ENCODE measurements at places on chromosomes 5 and 9.
A peak's percentile ranks its signal among the peaks of the same experiment; 100 is the strongest.

DNA sequence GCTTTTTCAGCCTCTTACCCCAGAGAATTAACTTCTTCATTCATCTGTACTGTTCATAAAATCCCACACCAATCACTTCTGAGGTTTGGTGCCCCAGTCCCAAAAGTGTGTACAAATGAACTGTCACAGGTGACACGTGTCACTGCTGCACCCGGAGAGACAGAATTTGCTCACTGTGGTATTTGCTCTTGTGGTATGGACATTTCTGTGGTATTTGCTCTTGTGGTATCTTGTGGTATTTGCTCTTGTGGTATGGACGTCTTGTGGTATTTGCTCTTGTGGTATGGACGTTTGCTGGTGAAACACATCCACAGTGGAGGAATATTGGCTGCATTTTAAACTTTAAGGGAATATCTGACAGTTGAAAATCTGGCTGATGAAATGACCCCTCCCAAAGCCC is 214.9 kb upstream of the DAP start:
- DNase-seq = no peak

GRCh38 chr5:66558560-66558959 is 37.6 kb upstream of the MAST4 start:
- peak; percentile 36 for DNase-seq

DNA sequence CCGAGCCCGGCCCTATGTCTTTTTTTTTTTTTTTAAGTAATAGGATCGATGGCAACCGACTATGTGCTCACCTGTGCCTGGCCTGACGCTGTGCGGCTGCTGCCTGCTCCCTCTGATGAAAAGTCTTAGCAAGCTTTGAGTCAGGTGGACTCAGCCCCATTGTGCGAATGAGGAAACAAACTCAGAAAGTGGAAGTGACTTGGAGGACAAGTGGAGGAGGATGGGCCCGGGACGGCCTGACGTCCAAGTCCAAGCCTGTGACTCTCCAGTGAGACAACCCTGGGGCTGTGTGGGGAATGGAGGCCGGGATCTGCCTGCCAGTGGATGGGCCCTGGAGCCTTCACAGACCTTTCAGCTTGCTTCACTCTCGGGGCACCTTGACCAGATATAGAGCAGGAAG is 57.9 kb downstream of the EXD3 start:
- DNase-seq = peak; percentile 2

GRCh38 chr9:89036383-89036782 is 45.1 kb downstream of the S1PR3 start:
- DNase-seq = no peak

DNA sequence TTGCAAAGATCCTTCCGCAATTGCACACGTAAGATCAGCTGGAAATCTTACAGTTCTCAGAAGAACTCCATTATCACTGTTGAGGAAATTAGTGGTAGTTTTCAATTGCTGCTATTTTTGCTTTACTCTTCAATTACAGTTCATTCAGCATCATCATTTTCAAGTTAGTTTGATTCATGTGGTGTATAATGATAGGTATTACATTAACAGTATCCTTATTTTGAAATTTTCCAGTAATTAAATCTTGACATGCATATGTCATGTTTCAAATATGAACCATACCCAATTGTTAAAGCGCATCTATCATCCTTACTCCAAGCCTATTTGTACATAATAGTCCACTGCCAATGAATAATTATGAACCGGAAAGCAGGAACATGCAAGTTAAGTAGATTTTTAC is 60.3 kb downstream of the NR6A1 start:
- no peak for DNase-seq

GRCh38 chr9:129406278-129407225 is 214.3 kb downstream of the C9orf50 start:
- DNase-seq = no peak

GRCh38 chr9:94867281-94867841 is 140.9 kb downstream of the AOPEP start:
- no peak for DNase-seq

- DNase-seq = no peak
These were observed 4.5 kb downstream of the BRD9 start for GRCh38 chr5:887947-888637.

- DNase-seq = no peak
These were observed 411.8 kb upstream of the CDH6 start for GRCh38 chr5:30781643-30782042.

GRCh38 chr5:1213508-1214162 is 11.5 kb upstream of the SLC6A18 start:
- no peak for DNase-seq

GRCh38 chr5:120053841-120054240 is 410.3 kb upstream of the PRR16 start:
- no peak for DNase-seq

DNA sequence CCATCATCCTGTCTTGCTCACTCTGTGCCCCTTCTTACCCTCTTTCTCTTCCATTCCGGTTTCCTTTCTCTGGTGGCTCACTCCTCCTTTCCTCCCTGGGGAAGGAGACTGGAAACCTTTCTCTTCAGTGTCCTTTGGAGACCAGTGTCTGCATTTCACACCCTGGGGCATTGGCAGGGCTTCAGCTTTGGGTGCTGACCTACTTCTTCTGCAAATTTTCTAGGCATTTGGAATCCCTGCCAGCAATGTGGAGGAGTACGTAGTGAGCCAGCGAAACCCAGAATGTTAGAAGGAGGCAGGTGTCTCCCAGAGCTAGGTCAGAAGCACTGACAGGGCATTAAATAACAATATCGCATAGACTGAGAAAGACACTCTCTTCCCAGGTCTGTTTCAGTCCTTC is 122.2 kb downstream of the SLC28A3 start:
- no peak for DNase-seq

DNA sequence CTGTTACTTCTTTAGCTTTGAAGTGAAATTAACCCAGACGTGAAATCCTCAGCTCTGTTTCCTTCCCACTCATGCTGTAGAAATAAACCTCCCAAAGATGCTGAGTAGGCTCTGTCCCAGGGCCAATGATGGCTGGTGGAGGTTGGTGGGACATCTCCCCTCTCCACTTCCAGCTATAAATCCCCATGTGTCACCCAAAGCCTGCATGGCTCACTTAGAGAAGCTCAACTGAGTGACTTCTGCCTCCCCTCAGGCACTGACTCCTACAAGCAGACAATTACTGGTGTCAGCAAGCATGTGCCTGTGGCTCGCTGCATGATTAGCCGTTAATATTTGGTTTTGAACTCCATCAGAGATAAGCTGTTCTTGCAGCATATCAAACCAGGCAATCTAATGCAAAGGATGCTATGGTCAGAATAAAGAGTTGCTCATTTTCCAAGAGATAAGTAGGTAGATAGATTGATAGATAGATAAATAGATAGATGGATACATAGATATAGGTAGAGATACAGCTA is 569.5 kb upstream of the WWC1 start:
- DNase-seq = no peak

GRCh38 chr5:135546101-135546500 is 10.3 kb upstream of the NEUROG1 start:
- no peak for DNase-seq

DNA sequence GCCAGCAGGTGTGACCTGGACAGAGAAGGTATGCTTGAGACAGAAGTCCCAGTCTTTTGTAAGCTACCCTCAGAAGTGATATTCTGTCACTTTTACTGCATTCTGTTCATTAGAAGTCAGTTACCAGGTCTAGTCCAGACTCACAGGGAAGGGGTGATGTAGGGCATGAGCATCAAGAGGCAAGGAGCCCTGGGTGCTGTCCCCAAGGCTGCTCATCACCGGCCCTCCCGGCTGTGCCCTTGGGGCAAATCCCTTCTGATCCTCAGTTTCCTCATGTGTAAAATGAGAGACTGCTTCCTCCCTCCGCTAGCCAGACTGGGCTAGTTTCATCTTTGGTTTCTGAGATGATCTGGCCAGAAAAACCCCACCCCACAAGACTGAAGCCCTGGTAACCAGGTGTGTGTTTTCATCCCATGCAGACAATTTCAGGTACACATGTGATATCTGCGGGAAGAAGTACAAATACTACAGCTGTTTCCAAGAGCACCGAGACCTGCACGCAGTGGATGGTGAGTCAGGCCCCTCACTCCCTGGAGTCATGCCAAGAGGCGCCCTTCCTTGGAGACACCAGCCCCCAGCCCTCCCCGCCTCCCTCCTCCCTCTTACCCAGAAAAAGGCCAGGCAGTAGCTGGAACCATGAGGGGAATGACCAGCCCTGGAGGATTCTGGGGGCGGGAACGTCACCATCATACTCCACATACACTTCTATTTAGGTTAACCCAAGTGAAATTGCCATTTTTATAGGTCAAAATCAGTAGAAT is 71.0 kb downstream of the AMBP start:
- DNase-seq = no peak

- no peak for DNase-seq
These were observed 102.7 kb downstream of the GALNT10 start for GRCh38 chr5:154293219-154293618.

GRCh38 chr5:119966028-119966427 is 336.7 kb downstream of the FAM170A start:
- DNase-seq = no peak

DNA sequence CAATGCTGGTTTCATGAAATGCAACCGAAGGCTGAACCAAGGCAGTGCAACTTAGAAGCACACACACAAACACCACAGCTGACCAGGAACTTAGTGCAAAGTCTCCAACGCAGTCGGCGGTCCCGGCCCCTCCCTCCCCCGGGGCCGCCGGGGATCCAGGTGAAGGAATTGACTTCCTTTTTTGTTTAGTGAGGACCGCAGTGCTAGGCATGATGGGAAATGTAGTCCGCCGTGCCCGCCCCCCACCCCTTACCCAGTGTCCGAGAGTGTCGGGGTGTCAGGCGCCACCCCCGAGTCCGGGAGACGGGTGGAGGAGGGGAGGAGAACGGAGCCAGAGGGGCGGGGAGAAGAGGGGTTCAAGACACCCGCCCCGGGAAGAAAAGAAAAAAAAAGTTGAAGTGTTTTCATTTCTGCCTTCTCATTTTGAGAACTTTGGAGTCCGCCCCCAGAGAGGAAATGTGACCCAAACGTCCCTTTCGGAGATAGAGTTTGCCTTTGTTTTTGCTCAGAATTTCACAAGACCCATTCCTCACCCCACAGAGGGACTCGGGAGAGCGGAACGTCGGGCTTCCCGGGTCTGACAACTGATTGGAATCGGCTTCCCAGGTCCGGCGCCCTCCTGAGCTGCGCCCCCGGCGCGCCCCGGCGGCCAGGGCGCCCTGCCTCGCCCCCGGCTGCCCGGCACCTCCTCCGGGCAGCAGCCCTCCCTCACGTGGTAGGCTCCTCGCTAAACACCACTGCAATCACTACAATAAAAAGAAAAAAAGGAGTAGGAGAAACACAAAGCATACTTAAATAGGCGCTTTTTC is 2.0 kb downstream of the IER5L start:
- DNase-seq = peak; percentile 73

DNA sequence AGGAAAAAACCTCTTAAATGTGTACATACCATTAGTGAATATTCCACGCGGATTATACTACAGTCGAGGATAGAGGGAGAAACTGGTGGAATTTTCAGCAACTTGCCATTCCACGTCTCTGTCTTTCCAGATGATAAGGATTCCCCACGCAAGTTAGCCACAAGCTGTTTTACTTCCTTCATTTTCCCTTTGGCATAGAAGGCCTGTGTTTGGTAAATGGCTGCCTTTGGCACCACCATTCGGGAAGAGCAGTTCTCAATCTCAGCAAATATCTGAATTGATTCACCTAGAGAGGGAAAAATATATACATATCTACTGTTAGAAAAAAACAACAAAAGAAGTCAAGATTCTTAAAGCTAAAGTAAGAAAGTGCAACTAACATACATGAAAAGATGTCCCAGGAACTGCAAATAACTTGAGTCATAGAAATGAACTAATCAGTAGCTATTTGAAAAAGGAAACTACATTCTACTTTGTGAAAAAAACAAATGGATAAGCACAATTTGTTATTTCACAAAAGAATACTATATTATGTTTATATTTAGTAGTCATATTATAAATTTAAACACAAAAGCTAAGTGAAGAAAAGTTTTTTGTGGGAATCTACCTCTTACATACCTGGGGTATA is 8.1 kb downstream of the ARRDC3 start:
- no peak for DNase-seq

- no peak for DNase-seq
These were observed 383.4 kb downstream of the ENC1 start for GRCh38 chr5:74257060-74257527.

GRCh38 chr9:134600836-134601638 is 40.6 kb upstream of the COL5A1 start:
- no peak for DNase-seq

- no peak for DNase-seq
These were observed 2.2 kb upstream of the GZMK start for GRCh38 chr5:55021821-55022220.

DNA sequence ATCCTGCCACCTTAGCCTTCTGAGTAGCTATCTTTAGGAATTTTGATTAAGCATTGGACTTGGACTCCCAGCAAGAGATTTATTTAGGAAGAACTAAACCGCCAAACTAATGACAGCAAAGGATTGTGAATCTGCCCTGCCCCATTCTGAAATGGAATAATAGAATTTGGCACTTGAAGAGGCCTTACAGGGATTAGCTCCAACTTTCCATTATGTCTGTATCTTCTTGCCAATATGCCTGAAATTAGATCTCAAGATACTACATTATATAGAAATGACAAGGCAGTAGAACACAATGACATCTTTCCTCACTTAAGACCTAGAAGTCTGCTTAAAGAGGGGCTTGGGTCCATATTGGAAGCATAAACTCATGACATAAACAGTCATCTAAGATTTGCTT is 77.0 kb upstream of the DPYSL3 start:
- no peak for DNase-seq

DNA sequence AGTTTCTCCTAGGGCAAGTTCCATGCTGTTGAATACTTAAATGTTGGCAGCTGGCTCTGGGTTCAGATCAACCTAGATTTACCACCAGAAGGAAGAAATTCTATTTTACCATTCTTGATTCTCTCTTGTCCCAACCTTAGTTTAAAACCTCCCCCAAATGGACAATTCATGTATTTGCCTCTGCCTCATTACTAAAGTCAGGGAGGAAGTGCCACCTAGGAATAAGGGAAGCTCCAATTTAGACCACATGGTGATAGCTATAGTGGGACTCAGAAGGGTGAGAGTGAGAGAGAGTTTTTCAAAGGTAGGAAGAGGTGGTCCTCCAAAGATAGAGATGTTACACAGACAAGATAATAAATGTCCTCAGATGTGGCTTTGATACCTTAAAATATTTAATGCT is 53.4 kb upstream of the PAM start:
- DNase-seq = no peak

DNA sequence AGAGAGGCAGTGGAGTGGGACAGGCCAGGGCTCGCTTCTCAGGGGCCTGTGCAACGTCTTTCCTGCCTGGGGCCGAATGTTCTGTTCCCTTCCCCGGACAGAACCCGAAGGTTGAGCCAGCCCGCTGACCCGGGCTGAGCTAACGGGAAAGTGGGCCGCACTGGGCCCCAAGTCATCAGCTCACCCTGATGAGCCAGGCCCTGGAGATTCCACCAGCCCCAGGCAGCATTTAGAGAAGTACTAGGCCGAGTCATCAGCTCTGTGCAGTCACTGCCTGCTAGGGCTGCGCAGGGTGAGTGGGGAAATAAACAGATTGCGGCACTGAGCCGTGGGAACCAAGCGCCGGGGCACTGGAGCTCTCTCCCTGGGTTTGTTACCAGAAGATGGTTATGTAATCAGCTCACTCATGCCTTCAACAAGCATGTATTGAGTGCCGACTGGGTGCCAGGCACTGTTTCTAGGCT is 29.1 kb upstream of the DUSP1 start:
- no peak for DNase-seq

GRCh38 chr9:135468854-135469521 is 10.6 kb upstream of the PPP1R26 start:
- DNase-seq = peak; percentile 39

All from activated naive CD4-positive, alpha-beta T cell treated with anti-CD3 and anti-CD28 coated beads, Interleukin-2, amount 10 ng/mL, durations not matched to agents 7 days and 5 days (primary cell).